ENCODE measurements at places on chromosomes 3 and 15. TPM values are rescaled to one million over a fixed set of nuclear protein-coding genes. Genes with fewer than 3 reads are reported as not detected.

DNA sequence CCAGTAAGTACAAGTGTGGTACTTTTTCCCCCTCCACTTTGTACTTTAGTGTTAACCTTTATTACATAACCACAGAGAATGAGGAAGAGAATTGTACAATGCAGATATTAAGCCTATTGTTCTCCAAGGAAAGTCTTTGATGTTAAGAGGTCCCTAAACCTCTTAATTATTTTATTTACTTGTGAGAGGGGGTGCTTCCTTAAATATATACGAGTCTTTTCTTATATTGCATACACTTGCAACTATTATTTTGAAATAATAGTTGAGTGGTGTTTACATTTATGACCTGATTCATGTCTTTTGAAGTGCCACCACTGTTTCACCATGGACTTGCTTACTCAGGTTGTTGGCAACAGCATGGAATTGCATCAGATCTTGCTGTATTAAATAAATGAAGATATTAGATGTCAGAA, 10.1 kb downstream of the USP3 start:
- no peak for DNase-seq

SLC7A14 gene
- not detected for total RNA-seq

DNA sequence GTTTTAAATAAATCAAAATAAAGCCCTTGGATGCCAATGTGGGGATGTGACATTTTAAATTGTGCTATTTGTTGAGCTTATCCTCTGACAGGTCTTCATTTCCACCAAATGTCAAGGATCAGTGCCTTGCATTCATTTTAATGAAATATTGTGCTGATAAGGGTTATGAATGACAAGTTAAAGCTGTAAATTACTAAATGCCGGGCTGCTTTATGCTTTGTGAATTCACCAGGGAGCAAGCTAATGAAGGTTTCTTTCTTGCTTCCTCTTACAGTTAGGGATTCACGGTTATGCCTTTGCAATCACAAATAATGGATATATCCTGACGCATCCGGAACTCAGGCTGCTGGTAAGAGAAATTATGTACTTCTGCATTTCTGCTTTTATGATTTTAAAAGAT, 81.7 kb downstream of the LRTM1 start:
- DNase-seq = no peak

GRCh38 chr3:57706462-57706861, 13.6 kb upstream of the DENND6A start:
- DNase-seq = no peak

DNA sequence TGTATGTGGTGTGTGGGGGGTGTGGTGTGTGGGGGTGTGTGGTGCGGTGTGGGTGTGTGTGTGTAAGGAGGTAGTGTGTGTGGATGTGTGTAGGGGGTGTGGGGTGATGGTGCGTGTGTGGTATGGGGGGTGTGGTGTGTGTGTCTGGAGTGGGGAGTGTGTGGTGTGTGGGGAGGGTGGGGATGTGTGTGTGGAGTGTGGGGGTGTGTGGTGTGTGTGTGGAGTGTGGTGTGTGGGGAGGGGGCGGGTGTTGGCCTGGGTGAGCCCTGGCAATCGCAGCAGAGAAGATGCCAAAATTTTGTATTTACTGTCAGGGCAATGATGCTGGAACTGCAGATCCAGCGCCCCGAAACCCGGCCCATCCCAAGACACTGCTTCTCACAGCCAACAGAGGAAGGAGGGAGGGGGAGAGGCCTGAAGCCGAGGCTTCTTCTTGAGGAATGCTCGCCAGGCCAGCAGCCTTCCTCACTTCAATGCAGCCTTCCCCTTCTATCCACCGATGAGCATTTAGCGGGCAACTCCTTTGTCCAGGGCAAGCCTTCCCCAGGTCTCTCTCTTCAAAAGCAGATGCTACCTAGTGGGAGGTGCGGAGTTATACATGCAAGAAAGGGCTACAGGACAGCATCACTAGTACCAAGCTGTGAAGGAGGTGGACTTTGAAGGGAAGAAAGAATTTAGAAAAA, 11.9 kb upstream of the SRP14 start:
- no peak for DNase-seq

GRCh38 chr3:117122609-117123008, 413.0 kb downstream of the TUSC7 start:
- DNase-seq = no peak

DNA sequence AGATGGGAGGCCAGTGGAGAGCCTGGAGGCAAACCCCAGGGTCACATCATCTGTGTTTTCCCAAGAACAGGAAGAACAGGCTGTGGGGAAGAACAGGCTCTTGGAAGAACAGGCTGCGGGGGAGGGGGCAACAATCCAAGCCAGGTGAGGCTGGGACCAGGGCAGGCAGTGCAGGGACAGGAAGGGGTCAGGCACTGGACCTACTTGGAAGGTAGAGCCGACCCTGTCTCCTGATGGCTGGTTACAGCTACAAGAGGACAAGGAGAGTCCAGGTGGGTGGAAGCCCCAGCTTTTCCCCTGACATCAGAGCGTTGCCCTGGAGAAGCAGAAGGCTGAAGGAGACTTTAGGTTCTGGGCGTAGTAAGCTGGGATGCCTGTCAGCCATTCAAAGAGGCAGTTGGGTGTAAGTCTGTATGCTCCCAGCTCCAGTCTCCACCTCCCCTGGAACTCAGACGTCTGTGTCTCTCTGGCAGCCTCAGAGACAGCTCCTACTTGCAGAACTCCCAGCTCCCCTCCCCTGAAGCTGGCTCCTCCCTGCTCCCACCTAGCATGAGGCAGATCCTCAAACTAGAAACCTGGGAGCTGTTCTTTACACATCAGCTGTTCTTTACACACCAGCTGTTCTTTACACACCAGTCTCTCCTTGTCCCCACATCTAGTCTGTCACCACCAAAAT, 130.9 kb downstream of the DNAJB8 start:
- DNase-seq = no peak

CCR3 gene
- not detected for total RNA-seq

HRG gene
- not detected for total RNA-seq

- no peak for DNase-seq
Measured at GRCh38 chr3:50605901-50606326, 5.7 kb downstream of the CISH start.

DNA sequence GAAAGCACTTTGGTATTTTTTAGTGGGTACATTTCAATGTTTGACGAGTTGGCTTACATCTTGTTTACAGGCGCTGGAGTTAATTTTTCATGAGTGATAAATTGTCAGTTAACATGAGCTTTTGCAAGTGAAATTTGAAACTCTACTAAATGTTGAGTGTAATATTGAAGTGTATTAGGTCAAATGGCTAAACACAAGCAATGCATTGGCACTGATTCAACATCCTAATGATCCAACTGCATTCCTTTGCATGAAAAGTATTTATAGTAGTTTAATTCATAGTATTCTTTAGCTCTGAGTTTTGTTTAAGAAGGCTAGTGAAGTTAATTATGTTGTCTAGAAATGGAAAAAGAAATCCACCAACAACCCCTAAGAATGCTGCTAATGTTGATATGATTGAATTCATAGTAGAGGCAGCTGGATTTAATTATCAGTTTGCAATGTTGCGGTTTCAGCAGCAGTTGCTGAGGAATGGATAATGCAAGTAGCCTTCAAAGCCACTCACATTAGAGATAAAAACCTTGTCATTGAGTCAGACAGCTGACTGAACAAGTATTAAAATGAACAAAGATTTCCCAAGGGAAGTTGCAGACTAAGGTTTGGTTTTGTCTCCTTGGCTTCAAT, 245.6 kb upstream of the GOLIM4 start:
- no peak for DNase-seq

CFAP100 gene
- total RNA-seq = not detected

GRCh38 chr3:50241713-50242380, 5.8 kb downstream of the GNAI2 start:
- no peak for DNase-seq

P3H2 gene
- total RNA-seq = not detected

IGDCC3 gene
- total RNA-seq = not detected

RIOX2 gene
- total RNA-seq = 12.1 TPM

DNA sequence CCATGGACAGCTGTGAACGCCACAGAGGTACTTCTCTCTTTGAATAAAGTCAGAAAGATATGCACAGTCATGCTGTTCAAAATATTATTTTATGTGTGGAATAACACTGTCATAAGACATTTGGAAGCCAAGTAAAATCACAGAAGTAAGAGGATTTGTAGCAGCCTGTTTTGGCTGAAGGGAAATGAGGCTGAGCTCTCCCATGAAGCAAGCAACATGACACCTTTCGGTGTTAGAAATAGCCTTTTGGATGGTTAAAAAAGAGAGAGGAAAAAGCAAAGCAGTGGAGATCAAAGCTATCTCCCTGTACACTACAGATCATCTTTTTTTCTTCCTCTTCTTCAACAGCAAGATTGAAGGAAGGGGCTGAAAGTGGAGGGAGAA, 755.3 kb downstream of the ROBO1 start:
- no peak for DNase-seq

- no peak for DNase-seq
Measured at GRCh38 chr3:12956316-12956660, 114.9 kb upstream of the RPL32 start.

- no peak for DNase-seq
Measured at GRCh38 chr15:55515491-55515890, 7.5 kb upstream of the DNAAF4 start.

DNA sequence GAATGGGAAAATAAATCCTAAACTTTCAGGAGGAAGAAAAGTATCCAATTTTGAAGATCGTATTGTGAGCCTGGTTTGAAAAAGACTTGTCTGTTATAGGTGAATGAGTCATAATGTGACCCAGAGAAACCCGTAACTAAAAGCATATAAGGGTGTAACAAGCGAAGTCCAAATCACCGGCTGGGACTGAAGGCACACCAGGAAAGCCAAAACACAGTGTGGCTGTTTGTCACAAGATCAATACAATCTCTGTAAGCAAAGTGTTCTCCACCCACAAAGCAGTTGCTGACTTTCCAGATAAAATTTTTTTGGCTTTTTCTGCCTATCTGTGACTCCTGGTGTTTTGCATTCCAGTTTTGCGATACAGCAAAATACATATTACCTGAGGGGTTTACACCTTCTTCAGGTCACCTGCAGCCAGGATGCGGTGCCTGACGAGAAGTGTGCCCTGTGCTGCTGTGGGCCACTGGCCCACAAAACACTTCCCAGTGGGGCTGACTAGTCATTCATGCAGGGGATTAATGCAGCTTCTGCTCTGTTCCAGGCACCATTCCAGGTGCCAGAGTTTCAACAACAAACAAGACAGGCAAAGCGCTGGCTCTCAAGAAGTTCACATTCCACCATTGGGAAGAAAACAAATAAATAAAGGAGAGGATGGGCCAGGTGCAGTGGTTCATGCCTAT, 14.4 kb downstream of the HES1 start:
- no peak for DNase-seq

DNA sequence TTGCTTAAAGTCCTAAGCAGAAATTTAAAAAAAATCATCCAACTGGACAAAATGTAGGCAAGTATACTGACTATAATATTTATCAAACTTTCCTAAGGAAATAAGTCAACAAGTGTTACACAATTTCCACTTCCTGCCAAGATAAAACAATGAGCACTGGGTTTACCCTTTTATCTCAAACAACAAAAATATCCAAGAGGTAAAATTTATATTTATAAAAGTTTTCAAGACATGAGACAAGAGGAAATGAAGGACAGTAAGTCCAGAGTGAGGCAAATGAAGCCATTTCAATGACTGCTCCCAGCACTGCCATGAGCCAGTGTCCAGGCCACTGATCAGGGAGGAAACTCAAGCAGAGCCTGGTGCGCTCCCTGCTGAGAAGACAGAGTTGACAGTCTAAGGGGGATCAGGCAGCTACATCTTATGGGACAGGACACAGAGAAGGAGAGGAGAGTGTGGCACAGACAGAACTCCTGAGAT, 439.4 kb downstream of the RAP2B start:
- DNase-seq = no peak

DNA sequence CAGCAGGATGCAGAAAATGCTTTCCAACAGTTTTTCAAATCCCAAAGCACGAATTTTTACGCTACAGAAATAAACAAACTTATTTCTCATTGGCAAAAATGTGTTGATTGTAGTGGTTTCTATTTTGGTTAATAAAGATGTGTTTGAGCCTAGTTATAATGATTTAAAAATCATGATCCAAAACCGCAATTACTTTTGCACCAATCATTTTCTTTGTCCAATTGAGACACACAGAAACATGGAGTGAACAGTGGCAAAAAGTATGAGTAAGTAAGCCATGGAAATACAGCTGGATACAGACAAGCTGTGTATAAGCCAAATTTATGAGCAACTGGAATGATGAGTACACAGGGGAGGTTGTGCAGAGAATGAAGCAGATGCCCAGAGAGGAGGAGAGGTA, 427.9 kb downstream of the NTRK3 start:
- no peak for DNase-seq

PLA2G4F gene
- not detected for total RNA-seq

DNA sequence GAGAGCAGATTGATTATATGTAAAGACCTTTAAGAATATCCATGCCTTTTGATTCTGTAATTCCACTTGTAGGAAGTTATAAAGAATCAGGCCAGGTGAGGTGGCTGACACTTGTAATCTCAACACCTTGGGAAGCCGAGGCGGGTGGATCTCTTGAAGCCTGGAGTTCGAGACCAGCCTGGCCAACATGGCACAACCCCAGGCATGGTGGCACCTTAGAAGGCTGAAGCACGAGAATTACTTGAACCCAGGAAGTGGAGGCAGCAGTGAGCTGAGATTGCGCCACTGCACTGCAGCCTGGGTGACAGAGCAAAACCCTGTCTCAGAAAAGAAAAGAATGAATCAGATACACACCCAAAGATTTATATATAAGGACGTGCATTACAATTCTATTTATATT, 33.9 kb downstream of the HRH1 start:
- DNase-seq = no peak

GRCh38 chr3:152160350-152161011, 108.2 kb upstream of the MBNL1 start:
- no peak for DNase-seq

- DNase-seq = no peak
Measured at GRCh38 chr3:127069814-127070440, 87.0 kb downstream of the PLXNA1 start.

DNA sequence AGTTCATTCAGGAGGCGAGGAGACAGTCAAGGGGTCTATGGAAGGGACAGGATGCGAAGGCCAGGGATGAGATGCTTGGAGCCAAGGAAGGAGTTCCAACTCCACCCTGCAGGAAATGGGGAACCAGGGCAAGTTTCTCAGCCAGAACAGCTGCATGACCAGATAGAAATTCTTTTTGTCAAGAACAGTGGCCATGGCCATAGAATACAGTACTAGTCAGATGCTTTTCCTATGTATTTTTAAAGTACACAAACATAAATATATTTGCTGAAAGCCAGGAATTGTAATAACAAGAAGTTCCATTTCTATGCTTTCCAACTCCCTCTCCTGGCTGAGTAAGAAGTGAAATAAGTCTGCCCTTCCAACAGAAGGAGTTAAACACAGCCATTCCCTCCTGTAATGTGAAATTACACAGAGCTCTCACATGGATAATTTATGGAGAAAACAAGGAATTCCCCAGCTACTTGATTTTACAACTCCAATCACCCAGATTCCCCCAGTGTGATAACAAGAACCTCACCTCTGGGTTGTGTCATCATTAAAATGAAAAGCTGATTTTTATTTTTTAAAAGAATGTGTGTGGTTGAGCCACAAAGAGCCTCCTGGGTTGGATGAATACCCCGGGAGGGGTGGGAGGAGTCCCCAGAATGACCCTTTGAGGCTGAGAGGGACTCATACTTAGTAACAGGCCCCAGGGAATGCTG, 124.6 kb upstream of the ARHGEF3 start:
- DNase-seq = no peak

All from CD8-positive, alpha-beta T cell (primary cell).